Naive thymus-derived CD4-positive, alpha-beta T cell (primary cell): ENCODE measurements at places on chromosomes 4 and X. TPM values are rescaled to one million over a fixed set of nuclear protein-coding genes. Genes with fewer than 3 reads are reported as not detected.

GRCh38 chr4:38785901-38786402 is 3.2 kb upstream of the TLR10 start:
- no peak overlapping the region for H3K4me3 ChIP-seq
- no peak for DNase-seq
- no peak overlapping the region for H3K27ac ChIP-seq
- H3K27me3 ChIP-seq, result no peaks in the 10 kb centered on the region
- H3K4me1 ChIP-seq, result no peaks in the 10 kb centered on the region

FAAH2 gene
- total RNA-seq, result 8.1 TPM

WAS gene
- total RNA-seq, result 92.2 TPM

DEFB131A gene
- total RNA-seq, result not detected
